ENCODE measurements at places on chromosomes 3 and 15.

DNA sequence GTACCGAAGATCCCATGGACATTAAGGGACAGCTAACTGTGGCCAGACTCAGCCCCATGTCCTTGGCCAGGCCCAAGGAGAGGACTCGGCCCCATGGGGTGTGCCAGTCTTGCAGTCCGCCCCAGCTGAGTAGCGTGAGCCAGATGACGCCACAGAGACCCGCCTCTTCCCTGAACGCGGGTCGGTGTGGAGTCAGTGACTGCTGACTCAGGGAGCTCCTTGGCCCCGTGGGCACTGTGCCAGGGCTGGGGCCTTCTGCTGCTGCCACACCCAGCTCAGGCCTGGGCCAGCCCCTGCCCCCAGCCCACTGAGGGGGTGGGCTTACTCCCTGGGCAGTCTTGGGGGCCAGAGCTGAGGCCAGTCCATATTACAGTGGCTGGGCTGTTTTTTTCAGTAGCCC lies 52.8 kb downstream of the PLXNA1 start:
- DNase-seq, result peak; percentile 88

DNA sequence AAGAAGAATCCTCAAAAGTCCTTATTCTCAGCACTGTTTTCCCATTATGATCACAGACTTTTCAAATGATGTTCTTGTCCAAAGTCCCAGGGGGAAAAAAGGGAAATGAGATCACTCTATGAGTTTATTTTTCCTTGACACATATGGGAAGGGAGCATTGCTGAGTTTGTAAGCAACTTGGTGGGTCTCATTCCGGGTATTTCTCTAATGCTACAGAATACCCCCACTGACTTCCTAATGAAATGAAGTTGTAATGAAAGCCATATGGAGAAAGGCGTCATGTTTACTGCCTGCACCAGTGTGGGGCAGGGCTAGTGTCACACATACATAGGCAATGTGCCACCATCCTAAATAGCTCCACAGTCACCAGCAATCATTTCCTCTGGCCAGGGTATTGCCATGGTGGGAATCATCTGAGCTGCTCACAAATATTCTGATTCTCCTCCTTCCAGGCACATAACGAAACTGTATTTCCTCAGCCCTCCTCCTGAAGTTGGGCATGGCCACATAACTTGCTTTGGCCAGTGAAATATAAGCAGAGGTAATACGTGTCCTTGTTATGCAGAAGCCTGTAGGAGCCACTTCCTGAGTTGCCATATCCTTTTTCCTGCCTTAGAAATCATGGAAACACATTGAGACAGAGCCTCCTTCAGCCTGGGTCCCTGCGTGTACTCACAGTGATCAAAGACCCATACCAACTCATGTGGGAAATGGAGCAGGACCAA lies 41.0 kb upstream of the C15orf61 start:
- no peak for DNase-seq

GRCh38 chr15:56871867-56872266 lies 46.6 kb upstream of the TCF12 start:
- no peak for DNase-seq

- no peak for DNase-seq
Measured at GRCh38 chr15:87082581-87082980, 1002.9 kb downstream of the AGBL1 start.

- no peak for DNase-seq
Measured at GRCh38 chr3:100110162-100110561, 4.1 kb downstream of the FILIP1L start.

DNA sequence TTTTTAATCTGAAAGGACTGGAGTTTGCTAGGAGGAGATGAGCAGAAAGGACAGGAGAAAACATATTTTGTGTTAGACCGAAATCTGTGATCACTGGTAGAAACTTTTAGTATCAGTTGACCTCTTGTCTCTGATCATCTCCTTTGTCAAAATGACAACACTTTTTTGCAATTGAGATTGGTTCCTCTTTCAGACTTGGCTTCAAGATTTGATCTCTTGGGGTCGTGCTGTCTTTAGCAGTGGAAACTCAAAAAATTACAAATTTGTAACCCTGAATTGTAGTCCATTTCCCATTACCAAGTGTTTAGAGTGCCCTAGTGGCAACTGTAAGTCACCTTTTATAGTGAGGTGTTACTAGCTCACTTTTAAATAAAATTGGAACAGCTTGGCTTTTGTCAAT lies 107.4 kb downstream of the KLHL25 start:
- no peak for DNase-seq

GRCh38 chr15:68674975-68675374 lies 96.2 kb downstream of the CORO2B start:
- no peak for DNase-seq

DNA sequence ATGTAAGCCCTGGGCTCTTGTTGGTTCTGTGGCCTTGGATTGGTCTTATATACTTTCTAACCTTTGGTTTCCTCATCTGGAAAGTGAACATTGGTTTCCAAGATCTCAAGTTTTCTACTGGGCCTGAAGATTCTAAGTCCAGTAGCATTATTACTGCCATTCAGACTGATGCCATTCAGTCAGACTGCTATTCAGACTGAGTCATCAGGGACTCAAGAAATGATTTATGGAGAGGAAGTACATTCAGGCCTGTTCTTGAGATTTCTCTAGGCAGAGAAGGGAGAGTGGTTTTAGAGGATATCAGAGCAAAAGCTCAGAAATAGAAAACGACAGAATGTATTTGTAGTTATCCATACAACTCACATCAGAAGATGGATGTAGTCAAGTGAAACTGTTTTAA lies 557.2 kb downstream of the NR2F2 start:
- no peak for DNase-seq

GRCh38 chr15:25829073-25829472 lies 34.1 kb downstream of the ATP10A start:
- no peak for DNase-seq

- DNase-seq, result no peak
Measured at GRCh38 chr3:151210676-151211381, 7.8 kb upstream of the GPR171 start.

GRCh38 chr15:92883163-92883875 lies 16.8 kb upstream of the CHD2 start:
- peak; percentile 39 for DNase-seq
